RWPE1 (cell line): ENCODE measurements at places on chromosomes 2 and 18.

- DNase-seq: no peak
Observed at GRCh38 chr18:11587846-11588245, 21.6 kb upstream of the SLC35G4 start.

GRCh38 chr2:241801611-241802420 lies 7.2 kb upstream of the NEU4 start:
- DNase-seq: no peak

GRCh38 chr2:237752761-237753165 lies 45.8 kb upstream of the RBM44 start:
- DNase-seq: no peak

- no peak for DNase-seq
Observed at GRCh38 chr2:32942793-32943485, 3.8 kb upstream of the LTBP1 start.

GRCh38 chr2:196925768-196926561 lies 542 bp downstream of the PGAP1 start:
- DNase-seq: peak; percentile 50

DNA sequence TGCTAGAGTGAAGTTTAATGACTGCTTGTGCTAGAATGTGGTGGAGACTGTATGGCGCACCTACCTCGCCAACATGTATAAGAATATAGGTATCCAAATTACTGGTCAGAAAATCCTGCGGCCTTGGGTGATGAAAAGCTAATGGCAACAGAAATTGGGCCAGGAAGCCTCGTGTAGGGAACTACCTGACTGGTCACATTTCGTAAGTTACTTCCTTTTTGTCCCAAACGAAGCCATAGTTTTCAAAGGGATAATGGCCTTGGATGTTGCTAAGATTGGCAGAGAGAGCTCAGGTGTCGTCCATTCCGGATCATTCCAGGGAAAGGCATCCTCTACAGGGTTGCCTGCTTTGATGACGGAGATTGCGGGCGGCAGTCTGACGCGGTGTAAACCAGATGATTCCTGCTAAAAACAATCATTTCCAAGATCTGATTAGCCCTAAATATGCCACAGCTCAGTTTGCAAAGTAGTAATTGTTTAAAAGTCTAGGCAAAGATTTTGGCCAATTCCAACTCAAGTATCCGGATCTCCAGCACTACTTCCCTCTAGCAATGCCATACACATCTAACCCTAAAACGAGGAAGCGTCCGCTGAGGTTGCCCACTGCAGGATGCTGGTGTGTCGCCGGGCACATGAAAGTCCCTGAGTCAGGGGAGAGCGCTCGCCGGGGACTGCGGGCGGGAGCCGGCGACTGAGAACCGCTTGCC lies 708 bp upstream of the MALT1 start:
- no peak for DNase-seq

DNA sequence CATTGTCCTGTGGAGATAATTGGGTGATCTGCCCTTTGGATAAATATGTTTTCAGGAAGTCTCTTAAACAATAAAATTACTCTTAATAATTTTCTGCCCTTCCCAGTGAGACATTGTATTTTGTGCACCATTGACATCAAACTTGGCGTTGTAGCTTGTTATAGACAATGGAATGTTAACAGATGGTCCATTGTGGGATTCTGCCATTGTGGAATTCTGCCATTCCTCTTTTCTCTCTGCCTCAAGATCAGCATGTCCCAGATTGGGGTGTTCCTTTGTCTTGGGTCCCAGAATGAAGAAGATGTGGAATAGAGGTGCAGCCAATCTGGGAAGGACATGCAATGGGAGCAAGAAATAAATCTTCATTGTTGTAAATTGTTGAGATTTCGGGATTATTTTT lies 15.1 kb upstream of the LDAH start:
- DNase-seq: no peak

- no peak for DNase-seq
Observed at GRCh38 chr18:63965716-63966330, 4.1 kb upstream of the SERPINB8 start.

DNA sequence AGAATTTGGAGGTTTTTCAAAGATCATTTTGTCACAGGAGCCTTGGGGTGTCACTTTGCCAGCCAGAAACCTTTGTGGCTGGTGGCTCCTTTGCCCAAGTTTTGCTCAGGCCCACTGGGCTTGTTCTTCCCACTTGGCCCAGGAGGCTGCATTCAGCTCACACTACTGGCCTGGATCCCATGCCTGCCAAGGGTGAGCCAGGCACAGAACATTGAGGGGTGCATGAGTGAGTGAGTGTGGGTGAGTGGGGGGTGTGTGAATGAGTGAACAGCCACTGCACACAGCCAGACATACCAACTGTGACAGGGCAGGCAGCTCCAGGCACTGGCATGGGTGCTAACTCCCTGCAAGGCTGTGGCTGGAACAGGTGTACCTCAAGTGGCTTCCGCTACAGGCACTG lies 39.6 kb downstream of the FAM171B start:
- no peak for DNase-seq

GRCh38 chr2:48543895-48544294 lies 13.9 kb downstream of the STON1 start:
- no peak for DNase-seq

DNA sequence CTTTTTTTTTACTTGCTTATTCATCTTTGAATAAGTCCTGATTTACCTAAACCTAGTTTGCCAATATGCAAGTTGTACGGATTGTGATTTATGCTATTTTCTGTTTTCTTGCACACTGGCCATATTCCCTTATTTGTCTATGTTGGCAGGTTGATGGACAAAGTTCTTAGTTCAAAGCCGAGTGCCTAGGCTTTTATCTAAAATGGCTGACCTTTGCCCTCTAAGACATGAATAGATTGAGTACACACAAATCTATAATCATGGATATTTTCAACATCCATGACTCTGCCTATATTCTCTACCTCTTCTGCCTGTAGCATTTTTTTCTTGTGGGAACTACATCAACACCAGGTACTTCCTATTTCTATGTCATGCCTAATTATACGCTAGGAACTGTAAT lies 171.7 kb downstream of the TMEFF2 start:
- no peak for DNase-seq

GRCh38 chr2:72198532-72199241 lies 51.0 kb upstream of the CYP26B1 start:
- DNase-seq: peak; percentile 19
